ENCODE measurements at places on chromosomes 12 and 14. TPM values are rescaled to one million over a fixed set of nuclear protein-coding genes. Genes with fewer than 3 reads are reported as not detected.
A peak's percentile ranks its signal among the peaks of the same experiment; 100 is the strongest.

DNA sequence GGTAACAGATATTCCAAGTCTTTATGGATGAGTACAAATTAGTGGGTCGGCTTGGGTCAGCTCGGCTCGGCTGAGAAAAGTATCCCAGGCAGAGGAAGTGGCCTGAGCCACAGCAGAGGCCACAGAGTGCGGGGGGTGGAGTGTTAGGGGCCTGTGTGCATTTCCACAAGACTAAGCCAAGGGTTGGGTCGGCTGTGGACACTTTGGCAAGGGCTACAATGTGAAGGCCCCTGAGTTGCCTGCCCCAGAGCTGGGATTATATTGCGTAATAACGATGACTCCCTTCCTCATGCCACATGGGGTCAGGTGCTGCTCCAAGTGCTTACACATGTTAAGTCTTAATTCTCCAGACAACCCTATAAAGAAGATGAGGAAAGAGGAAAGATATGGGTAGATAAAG, 11.4 kb downstream of the EVL start:
- peaks cover 99% of the 10 kb centered on the region for H3K4me1 ChIP-seq
- peaks cover 31% of the 10 kb centered on the region for H3K36me3 ChIP-seq
- DNase-seq, result no peak

ADAM20 gene
- polyA plus RNA-seq, result not detected

DNA sequence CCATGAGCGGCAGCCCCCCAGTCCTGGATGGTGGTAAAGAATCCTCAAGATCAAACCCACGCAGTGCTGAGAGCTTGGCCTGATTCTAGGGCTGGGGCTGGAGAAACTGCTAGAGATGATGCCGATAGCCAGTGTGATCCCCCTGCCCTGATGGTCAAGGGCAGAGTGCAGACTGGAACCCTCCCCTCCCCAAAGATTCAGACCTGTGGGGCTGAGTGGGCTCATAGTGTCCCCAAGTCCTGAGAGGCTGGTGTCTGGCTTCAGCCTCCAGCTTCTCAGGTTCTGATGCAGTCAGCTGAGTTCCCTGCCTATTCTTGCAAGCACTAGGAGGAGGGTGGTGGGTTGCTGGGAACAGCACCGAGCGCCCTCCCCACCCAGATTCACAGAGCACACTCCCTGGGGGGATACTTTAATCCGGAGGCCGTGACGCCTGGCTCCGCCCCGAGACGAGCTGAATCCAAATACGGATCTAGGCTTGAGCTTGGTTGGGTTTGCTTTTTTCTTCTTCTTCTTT, 11.9 kb downstream of the RHOF start:
- H3K27me3 ChIP-seq, result no peaks in the 10 kb centered on the region
- H3K4me3 ChIP-seq, result no peak overlapping the region
- H3K27ac ChIP-seq, result peak overlapping the region; percentile 64
- DNase-seq, result no peak
- H3K36me3 ChIP-seq, result no peaks in the 10 kb centered on the region

DNA sequence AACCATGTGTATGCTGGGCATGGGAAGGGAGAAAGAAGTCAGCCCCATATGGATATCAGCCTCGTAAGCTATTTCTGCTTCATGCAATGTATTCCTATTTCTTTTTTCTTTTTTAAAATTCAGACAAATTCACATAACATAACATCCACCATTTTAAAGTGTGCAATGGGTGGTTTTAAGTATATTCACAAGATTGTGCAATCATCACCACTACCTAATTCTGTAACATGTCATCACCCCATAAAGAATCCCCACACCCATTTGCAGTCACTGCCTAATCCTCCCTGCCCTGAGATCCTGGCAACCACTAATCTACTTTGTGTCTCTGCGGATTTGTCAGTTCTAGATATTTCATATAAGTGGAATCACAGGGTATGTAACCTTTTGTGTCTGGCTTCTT, 9.5 kb downstream of the POMT2 start:
- no peaks in the 10 kb centered on the region for H3K4me1 ChIP-seq
- no peaks in the 10 kb centered on the region for H3K27me3 ChIP-seq
- no peak for DNase-seq
- H3K27ac ChIP-seq, result no peak overlapping the region
- no peaks in the 10 kb centered on the region for H3K36me3 ChIP-seq
- no peak overlapping the region for H3K4me3 ChIP-seq

DNA sequence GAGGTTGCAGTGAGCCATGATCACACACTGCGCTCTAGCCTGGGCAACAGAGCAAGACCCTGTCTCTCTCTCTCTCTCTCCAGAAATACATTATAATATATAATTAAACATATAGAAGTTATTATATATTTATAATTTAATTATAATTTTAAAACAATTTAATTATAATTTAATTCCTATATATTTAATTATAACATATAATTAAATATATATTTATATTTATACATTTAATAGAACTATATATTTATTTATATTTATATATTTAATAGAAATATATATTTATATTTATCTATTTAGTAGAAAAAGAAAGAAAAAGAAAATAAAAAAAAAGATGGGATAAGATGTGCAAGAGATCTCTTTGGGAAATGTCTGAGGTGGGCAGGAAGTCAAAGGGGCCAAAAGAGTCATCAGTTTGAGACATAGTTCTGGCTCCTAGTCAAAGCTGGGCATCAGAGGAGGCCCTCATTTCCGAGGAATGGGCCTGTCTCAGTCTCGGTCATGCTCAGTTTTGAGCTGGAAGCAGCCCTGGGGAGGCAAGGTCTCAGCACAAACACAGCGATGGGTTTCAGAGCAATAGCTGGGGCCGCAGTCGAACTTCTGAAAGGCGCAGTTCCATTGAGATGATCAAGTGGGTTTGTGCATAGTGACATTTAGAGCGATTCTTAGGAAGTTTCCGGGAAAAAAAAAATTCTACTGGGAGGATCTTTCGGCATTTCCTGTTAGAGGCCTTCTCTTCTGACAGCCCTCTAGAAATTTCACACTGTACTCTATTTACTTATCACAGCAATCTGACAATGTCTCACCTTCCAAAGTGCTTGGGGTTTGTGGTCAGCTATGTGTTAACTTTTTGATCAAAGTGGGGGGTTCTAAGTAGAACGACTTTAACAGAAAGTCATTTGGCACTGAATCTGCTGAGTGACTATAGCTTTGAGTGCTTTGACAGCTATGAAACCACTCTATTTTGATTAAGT, 58.7 kb upstream of the GZMB start:
- no peaks in the 10 kb centered on the region for H3K36me3 ChIP-seq
- no peaks in the 10 kb centered on the region for H3K27me3 ChIP-seq
- no peaks in the 10 kb centered on the region for H3K4me1 ChIP-seq
- DNase-seq, result no peak

GRCh38 chr14:54211551-54212308, 185.1 kb upstream of the CDKN3 start:
- no peaks in the 10 kb centered on the region for H3K27me3 ChIP-seq
- no peak for DNase-seq
- H3K4me1 ChIP-seq, result no peaks in the 10 kb centered on the region

FOXN4 gene
- not detected for polyA plus RNA-seq

GRCh38 chr14:102408724-102409123, 46.0 kb downstream of the TECPR2 start:
- H3K36me3 ChIP-seq, result no peaks in the 10 kb centered on the region
- no peaks in the 10 kb centered on the region for H3K4me1 ChIP-seq
- H3K27me3 ChIP-seq, result no peaks in the 10 kb centered on the region
- H3K27ac ChIP-seq, result no peak overlapping the region

DNA sequence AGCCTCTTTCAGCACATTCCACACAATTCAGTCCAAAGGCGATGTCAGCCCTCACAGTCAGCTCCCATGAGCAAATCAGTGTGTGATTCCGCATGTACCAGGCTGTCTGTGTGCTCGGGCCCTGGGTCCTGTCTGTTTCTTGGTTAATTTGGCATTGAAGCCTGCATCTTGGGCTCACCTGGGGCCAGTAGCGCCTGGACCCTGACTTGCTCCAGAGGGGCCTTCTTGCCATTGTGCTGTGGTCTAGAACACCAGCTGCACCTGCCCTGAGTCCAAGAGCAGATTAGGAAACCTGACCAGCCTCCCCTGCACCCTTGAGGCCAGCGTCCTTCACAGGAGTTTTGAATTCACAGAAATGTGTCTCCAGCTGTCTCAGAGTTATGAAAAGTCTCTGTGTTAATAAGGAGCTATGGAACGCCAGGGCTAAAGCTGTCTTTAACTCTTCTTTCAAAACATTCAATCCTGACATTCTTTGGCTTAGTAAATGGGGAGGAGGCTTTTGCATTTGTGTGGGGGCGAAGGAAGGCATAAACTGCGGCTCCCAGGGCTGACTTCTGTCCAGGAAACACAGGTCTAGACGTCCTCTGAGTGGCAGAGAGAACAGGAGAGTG, 102.2 kb downstream of the ARF6 start:
- H3K27me3 ChIP-seq, result no peaks in the 10 kb centered on the region
- H3K27ac ChIP-seq, result no peak overlapping the region
- no peak for DNase-seq
- H3K4me3 ChIP-seq, result no peak overlapping the region

DNA sequence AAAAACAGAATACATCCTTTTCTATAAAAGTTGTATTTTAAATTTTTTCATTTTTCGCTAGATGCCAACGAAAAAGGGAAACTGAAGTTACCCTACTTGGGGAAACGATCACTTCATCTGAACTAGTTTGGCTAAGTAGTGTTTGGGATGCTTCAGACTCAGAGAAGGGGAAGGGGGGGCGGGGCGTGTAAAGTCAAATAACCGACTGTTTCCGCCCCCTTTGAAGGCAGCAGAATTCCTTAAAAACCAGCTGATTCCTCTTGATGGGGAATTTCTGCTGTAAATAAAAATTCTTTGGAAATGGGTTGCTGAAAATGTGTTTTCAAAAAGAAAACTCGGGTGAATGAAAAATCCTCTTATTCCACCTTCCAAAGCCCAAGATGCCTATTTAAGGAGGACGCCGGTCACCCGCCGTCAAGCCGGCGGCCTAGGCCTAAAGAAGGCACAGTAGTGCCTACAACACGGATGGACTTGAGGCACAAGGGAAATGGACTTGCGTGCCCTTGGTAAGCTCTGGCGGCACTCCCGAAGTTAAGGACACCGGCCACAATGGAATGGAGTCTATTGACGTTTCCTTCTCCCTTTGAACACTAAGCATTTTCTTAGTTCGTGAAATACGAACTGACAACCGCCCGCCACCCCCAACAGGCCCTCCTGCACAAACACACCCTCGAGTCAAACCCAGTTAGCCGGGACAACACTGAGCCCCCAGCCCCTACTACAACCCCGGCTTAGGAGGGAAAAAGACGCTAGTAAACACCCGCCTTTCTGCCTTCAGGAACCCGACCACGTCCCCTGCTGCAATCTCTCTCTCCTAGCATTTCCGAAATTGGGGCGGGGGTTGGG, 1.9 kb downstream of the ATXN2 start:
- peak; percentile 24 for DNase-seq
- no peaks in the 10 kb centered on the region for H3K36me3 ChIP-seq
- H3K4me1 ChIP-seq, result peaks cover 3% of the 10 kb centered on the region

DNA sequence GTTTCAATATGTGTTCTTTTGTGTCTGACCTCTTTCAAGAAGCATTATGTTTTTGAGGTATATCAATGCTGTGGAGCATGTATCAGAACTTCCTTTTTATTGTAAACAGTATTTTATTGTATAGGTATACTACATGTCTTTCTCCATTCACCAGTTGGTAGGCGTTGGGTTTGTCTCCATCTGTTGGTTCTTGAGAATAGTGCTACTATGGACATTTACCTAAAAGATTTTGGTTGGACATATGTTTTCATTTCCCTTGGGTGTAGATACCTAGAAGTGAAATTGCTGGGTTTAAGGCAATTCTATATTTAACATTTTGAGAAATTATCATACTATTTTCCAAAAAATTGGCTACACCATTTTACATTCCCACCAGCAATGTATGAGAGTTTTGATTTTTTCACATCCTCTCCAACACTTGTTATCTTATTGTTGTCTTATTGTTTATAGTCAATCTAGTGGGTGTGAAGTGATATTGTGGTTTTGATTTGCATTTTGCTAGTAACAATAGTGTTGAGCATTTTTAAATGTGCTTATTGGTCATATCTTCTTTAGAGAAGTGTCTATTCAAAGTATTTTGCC, 409.2 kb downstream of the IPO8 start:
- H3K4me3 ChIP-seq, result no peak overlapping the region
- no peaks in the 10 kb centered on the region for H3K4me1 ChIP-seq
- no peaks in the 10 kb centered on the region for H3K36me3 ChIP-seq
- no peaks in the 10 kb centered on the region for H3K27me3 ChIP-seq
- no peak overlapping the region for H3K27ac ChIP-seq
- no peak for DNase-seq

DNA sequence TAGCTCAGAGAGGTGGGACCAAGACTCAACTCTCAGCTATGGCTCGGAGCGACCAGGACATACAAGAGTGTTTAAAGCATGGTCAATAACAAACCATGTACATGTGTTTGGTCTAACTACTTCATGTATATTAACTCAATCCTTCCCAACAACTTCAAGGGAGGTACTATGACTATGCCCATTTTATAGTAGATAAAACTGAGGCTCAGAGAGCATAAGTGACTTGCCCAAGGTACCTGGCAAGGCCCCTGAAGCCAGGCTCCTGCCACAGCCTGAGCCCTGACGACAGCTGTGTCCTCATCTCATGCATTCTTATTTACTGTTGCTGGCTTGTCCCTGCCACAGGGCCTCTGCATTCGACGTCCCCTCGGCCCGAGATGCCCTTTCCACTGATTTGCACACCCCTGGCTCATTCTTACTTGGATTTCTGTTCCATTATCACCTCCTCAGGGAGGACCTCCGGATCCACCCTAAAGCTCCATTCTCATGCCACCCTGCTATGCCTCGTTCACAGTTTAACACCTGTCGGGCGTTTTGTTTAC, 2.6 kb downstream of the TESC start:
- H3K4me3 ChIP-seq, result no peak overlapping the region
- no peak for DNase-seq
- no peaks in the 10 kb centered on the region for H3K27me3 ChIP-seq
- H3K4me1 ChIP-seq, result peaks cover 5% of the 10 kb centered on the region
- no peak overlapping the region for H3K27ac ChIP-seq

DNA sequence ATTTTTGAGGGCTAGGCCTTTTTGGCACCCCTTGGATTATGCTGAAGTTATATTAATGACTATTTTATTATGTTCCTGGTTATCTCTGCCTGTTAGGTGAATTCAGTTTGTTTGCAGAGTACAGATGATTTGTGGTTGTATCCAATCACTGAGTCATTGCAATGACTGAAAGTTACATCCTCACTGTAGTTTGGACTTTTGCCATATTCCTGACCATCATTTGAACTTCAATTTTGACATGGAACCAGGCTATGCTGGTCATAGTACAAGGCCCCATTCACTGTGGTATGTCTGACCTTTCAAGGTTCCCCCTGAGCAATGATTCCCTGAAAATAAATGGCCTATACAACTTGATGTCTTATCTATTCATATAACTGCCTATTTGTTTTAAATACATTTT, 621.0 kb downstream of the CCER1 start:
- no peaks in the 10 kb centered on the region for H3K36me3 ChIP-seq
- H3K27ac ChIP-seq, result no peak overlapping the region
- H3K4me3 ChIP-seq, result no peak overlapping the region
- H3K27me3 ChIP-seq, result no peaks in the 10 kb centered on the region
- H3K4me1 ChIP-seq, result no peaks in the 10 kb centered on the region
- DNase-seq, result no peak

CYP27B1 gene
- polyA plus RNA-seq, result 0.20 TPM

IFT43 gene
- polyA plus RNA-seq, result 13.7 TPM

- no peaks in the 10 kb centered on the region for H3K4me1 ChIP-seq
- no peak overlapping the region for H3K27ac ChIP-seq
- H3K36me3 ChIP-seq, result no peaks in the 10 kb centered on the region
- no peaks in the 10 kb centered on the region for H3K27me3 ChIP-seq
- H3K4me3 ChIP-seq, result no peak overlapping the region
These were observed 171.5 kb downstream of the NUAK1 start for GRCh38 chr12:105967038-105967776.

GRCh38 chr14:20757965-20758364, 10.2 kb upstream of the EDDM3B start:
- no peak overlapping the region for H3K4me3 ChIP-seq
- H3K36me3 ChIP-seq, result no peaks in the 10 kb centered on the region
- no peaks in the 10 kb centered on the region for H3K4me1 ChIP-seq
- no peaks in the 10 kb centered on the region for H3K27me3 ChIP-seq

All from naive thymus-derived CD4-positive, alpha-beta T cell (primary cell).